ENCODE measurements at places on chromosomes 6 and 20.

- DNase-seq = no peak
Measured at GRCh38 chr6:26569433-26569764, 27.4 kb upstream of the ABT1 start.

DNA sequence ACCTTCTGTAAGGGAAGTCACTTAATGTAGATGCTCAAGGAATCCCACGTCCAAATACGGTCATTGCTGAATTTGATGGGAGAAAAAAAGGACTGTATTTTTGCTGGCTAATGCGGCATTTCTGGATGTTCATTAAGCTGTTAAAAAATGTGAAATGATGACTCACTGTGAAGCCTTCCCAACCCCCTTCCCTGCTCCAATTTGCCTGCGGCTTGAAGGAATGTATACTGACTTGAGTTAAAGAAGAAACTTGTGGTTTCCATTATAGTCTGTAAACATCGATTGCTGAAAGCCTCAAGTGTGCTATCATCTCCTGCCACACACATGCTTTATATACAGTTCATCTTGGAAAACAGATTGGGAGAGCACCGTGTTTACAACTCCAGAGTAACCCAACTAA, 249.1 kb upstream of the JAG1 start:
- no peak for DNase-seq

DNA sequence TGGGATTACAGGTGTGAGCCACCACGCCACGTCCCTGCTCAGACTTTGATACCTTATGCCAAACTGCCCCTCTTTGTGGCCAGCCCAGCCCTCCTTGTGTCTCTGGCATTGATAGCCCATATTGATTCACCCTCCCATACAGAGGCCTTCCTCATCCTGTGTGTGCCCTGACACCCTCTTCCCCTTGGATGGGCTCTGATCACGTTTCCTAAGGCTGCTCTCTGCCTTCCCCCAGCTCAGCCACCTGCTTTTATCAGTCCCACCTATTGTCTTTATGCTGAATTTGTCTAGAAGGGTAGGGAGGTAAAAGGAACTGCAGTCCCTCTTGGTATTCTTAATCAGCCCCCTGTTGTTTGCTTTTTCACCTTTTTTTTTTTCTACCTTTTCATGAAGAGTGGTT, 95.9 kb downstream of the CDKAL1 start:
- DNase-seq = no peak

GRCh38 chr20:37165031-37165430, 14.1 kb upstream of the RPN2 start:
- DNase-seq = no peak

DNA sequence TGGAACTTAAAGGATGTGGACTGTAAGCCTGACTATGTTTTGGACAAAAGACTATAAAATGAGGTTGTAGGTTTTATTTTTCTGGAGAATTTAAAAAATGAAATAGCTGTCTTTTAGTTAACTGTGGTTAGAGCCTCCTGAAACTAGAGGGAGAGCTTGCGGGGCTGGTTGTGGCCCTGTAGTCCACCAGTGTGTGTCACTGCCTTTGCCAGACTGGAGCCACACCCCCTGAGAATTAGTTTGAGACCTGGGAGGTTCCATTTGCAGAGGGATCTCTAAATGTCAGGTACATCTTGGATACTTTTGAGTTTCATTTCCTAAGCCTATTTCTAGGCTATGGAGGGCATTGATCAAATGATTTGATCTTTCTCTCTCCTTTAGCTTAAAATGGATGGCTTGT, 20.8 kb downstream of the ZC2HC1B start:
- no peak for DNase-seq

DNA sequence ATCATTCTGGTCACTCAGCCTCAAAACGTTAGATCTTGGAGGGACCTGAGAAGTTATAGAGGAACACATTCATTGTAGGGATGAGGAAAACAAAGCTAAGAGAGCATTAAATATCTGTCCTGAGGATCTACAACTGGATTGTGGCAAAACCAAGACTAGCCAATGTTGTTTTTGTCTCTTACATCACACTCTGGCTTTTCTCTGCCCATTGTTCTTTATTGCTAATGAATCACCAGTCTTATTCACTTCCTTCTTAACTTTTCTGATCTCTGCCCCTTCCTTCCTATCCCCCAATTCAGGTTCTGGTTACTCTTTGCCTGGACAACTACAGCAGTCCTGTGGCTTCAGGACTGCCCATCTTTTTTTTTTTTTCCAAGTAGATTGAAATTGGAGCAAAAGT, 57.0 kb upstream of the PREP start:
- no peak for DNase-seq

GRCh38 chr20:59376998-59377397, 76.6 kb downstream of the EDN3 start:
- no peak for DNase-seq

DNA sequence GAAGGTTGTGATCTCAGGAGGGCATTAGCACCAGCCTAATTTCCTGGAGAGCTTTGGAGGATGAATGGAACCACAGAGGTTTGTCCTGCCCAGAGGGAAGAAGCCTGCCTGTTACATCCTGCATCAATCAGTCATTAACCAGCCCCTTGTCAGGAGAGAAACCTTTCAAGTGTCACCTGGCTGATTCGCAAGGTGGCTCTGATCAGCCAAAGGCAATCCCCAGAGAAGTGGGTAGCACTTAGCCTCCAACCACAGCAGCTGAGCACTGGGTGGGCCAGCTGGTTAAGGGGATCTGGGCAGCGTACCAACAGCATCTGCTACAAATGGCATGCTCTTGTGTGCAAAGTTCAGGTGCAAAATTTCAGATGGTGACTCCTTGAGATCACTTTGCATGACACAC, 26.9 kb downstream of the ANKEF1 start:
- no peak for DNase-seq

- no peak for DNase-seq
Measured at GRCh38 chr6:28165563-28165962, 23.9 kb downstream of the ZKSCAN8 start.

GRCh38 chr6:41726876-41727275, 8.5 kb downstream of the TFEB start:
- DNase-seq = no peak

DNA sequence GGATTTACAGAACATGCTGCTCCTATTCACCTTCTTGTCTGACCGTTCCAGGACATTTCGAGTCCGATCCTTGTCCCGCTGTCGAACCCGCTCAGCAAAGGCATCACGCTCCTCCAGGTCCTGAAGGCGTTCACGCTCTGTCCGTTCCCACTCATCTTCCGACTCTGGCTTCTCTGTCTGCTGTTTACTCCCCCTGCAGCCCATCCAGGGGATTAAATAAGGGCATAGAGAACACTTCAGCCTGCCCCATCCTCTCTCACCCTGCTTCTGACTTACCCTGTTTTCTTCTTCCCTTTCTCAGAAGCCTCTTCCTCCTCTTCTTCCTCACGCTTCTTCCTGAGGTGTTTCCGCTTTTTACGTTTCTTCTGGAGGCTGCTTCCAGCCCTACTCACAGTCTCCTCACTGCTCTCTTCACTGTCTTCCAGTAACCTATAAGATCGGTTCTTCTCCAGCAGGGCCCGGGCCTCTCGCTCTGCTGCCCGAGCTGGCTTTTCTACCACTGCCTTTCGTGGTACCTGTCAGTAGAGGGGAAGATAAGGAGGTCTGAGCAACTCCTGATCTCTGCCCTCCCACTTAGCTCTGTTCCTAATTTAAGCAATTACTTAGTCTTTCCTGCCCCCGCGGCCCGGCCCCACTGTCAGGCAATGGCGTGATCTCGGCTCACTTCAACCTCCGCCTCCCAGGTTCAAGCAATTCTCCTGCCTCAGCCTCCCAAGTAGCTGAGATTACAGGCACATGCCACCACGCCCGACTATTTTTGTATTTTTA, 1.9 kb downstream of the DHX16 start:
- DNase-seq = no peak

DNA sequence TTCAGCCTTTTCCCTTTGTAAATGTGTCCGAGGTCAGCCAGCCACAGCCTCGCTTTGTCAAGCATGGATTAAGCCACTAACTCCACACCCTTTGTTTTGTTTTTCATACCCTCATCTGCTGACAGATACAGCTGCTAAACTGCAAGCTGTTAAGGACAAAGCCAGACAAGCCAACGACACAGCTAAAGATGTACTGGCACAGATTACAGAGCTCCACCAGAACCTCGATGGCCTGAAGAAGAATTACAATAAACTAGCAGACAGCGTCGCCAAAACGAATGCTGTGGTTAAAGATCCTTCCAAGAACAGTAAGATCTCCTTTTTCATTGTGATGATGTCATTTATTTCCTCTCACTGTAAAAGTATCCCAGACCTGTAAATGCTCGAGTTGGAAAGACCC, 269.3 kb downstream of the ARHGAP18 start:
- no peak for DNase-seq

DNA sequence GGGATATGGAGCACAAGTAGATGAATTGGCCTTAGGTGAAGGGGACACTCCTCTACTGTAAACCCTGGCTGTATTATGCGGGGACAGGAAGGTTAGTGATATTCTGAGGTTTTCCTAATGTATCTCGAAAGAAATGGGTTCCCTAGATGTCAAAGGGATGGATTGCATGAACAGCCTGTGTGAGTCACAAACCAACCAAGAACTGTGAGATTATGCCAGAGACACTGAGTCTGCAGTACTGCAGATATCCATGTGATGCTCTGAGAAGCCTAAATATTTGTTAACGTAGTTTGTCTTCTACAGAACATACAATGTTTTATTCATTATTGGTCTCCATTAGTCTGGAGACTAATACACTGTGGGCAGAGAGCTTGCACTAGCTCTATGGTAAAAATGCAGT, 182.2 kb downstream of the AKAP7 start:
- DNase-seq = no peak

DNA sequence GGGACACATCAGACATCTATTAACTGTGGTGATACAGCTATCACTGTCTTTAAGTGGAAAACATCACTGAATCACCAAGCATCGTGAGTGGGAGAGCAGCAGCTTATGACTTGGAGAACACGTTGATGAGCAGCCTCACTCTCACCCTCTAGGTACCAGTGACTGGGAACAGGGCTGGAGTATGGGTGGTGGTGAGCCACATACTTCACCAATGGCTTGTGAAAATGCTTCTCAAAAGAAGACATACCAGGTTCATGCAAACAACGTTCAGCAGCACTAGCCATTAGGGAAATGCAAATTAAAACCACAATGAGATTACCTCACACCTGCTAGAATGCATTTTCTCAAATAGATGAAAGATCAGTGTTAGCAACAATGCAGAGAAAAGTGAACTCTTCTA, 25.3 kb downstream of the SNX5 start:
- no peak for DNase-seq

- no peak for DNase-seq
Measured at GRCh38 chr6:167524261-167525111, 199.6 kb downstream of the TTLL2 start.

DNA sequence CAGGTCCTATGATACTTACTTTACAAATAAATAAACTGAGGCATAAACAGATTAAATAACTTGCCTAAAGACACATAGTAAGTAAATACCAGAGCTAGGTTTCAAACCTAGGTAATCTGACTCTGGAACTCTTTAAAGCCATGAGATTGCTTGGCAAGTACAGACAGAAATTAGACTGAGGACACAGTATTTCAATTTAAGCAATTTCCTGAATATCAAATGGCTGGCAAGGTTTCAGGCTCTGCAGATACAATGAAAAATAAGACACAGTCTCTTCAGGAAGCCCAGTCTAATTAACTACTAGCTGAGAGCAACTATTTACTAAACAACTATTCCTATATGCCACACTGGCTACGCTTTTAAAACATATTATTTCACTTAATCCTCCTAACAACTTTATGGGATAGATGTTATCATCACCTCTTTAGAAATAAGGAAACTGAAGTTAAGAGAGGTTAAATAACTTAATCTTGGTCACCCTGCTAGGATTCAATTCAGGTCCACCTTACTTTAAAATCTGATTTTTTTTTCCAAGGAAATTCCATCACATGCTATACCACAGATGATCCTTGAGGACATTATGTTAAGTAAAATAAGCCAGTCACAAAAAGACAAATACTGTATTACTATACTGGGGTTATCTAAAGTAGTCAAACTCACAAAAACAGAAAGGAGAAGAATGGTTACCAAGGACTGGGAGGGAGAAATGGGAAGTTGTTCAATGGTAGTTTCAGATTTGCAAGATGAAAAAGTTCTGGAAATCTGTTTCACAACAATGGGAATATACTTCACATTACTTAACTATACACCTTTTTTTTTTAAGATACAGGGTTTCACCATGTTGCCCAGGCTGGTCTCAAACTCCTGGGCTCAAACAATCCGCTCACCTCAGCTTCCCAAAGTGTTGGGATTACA, 4.1 kb downstream of the TRPC4AP start:
- DNase-seq = no peak

- DNase-seq = no peak
Measured at GRCh38 chr6:11291582-11291981, 59.1 kb upstream of the NEDD9 start.

DNA sequence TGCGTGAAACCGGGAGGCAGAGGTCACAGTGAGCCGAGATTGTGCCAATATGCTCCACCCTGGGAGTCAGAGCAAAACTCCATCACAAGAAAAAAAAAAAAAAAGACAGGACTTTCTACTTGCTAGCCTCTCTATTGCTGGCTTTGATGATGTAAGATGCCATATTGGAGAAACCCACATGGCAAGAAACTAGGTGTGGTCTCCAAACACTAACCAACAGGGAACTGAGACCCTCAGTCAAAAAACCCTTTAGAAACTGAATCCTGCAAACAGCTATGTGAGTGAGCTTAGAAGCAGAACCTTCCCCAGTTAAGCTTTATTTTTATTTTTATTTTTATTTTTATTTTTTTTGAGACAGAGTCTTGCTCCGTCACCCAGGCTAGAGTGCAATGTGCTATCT, 18.4 kb upstream of the ZBTB22 start:
- no peak for DNase-seq

DNA sequence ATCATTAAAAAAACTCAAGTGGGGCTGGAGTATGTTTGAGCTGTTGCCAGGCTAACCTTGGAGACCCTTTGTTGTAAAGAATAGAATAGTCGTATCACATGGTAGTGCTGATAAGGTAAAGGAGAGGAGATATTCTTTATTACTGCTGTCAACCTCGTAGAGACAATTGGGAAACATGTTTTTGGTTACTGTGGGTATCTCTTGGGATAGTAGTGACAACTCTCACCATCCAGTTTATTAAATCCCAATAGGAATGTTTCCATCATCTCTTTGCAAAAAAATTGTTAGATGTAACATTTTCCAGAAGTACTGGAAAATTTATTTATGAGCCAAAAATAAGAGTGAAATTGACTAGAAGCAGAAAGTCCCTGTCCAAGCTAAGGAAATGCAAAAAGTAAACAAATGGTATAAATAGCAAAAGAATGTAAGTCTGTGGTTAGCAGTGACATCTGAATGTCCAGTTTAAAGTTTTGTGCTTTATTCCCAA, 829.3 kb upstream of the CITED2 start:
- DNase-seq = no peak

DNA sequence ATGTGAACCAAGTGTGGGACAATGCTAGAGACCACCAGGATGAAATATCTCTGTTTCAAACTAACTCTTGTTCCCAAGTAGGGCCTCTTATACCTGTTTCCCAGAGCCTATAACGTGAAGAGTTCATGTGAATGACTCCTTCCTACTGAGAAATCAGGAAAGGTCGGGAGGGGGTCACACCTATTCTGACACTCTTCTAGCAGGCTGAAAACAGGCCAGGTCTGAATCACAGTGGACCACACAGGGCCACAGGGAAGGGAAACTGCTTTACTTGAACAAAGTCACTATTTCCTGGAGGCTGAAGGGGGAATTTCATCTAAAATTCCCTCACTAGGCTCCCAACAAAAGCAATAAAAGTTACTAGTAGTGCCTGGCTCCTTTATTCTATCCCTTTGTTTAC, 88.4 kb upstream of the BMP2 start:
- no peak for DNase-seq

All from GM12892 (cell line).